ENCODE measurements at places on chromosomes 1 and 21.
A peak's percentile ranks its signal among the peaks of the same experiment; 100 is the strongest.

DNA sequence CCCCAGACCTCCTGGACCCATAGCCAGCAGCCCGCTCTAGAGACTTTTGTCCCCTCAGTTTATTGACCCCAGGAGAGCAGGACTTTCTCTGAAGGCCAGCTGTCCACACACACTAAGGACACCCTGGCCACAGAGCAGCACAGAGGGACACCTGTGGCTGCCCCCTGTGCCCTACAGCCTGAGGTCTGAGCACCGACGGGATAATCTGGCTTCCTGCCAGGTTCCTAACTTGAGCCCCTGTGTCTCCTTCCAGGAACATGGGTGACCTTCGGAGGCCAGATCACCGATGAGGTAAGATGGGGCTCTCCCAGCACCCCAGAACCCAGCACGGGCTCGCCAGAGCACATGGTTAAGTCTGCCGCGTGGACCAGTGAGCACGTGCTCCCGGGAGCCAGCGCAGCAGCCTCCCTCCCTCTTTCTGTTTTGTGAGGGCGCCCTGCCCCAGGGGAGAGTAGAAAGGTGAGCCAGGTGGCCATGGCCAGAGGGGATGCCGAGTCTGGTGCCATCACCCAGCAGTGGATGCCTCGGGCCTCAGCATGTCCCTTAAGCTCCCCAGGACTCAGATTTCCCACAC, 27.9 kb downstream of the KCNAB2 start:
- H3K4me1 ChIP-seq: no peaks in the 10 kb centered on the region
- no peak overlapping the region for H3K27ac ChIP-seq
- no peaks in the 10 kb centered on the region for H3K27me3 ChIP-seq
- H3K4me3 ChIP-seq: no peak overlapping the region

GRCh38 chr1:234886081-234886984, 242.3 kb downstream of the TOMM20 start:
- no peak for DNase-seq
- H3K4me3 ChIP-seq: no peak overlapping the region
- H3K4me1 ChIP-seq: no peaks in the 10 kb centered on the region
- H3K27me3 ChIP-seq: no peaks in the 10 kb centered on the region
- no peaks in the 10 kb centered on the region for H3K36me3 ChIP-seq
- peak overlapping the region; percentile 40 for H3K27ac ChIP-seq

DNA sequence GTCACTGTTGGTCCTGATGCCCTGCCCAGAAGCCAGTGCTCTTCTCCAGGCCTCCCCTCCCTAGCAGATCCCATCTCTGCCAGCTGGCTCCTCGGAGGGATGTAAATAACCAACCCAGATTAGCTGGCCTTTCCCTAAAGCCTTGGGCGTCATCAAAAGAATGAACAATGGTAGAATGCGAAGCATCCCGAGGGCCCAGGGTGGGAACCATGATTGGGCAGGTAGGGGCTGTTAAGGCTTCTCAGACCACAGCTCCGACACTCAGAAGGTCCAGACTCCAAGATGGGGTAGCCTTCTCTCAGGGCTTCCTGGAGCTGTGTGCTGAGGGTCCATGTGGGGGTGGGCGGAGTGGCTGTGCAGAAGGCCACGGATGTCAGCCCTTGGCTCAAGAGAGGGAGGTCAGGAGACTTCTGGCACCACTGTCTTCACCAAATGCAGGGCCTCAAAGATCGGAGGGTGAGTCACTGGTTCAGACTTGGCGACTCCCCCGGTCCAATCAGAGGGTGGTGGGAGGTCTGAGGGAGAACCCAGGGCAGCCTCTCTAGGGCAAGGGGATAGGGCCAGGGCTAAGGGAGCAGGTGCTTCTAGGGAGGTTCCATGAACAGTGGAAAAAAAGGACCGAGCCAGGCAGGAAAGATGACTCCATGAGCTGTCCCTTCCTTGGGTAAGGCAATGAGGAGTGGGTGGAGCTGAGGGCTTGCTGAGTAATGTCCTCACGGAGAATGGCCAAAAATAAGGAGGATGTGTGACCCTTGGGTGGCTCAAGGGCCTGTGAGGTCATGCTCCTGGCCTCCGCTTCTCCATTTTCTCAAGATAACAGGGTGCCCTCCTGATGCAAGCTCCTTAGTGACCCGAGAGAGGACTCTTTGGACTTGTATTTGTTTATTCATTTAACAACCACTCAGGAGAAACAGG, 58.4 kb upstream of the EPS8L3 start:
- H3K4me3 ChIP-seq: no peak overlapping the region
- no peak for DNase-seq
- H3K36me3 ChIP-seq: no peaks in the 10 kb centered on the region
- H3K27ac ChIP-seq: peak overlapping the region; percentile 10

DNA sequence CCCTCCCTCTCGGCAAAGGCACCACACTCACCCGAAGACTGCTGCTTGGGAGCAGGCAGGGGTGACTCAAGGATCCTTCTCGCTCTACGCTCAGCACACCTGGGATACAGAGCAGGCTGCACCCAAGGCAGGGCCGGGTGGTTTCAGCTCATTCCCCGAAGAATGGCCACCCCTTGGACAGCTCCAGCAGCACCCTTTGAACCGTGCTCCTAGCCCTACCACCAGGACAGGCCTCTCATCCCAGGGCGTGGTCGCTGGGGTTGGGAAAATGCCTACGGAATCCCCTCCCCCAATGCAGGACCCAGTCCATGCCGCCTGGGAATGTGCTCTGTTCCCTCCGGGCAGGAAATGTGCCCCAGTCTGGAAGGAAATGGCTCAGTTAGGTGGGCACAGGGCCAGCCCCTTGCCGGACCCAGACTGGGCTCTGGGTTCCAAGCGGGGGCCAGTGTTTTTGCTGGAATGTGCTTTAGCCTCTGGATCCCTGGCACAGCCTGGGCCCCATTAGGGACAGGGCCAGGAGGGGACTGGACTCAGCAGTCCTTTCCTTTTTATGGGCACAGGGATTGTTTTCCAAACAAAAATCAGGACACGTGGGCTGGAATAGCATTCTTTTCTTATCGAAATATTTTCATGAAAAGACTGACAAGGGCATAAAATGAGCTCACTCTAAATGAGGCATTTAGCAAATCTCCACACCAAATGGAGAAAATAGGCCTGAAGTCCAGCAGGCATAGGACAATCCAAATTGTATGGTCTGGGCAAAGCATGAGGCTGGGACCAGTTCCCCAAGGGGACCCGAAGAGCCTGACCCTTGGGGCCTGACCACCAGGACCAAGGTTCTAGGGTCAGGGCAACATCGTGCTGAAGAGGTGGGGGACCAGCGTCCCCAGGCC, 7.3 kb downstream of the TMEM82 start:
- DNase-seq: no peak
- H3K4me1 ChIP-seq: peaks cover 10% of the 10 kb centered on the region
- peak overlapping the region; percentile 6 for H3K27ac ChIP-seq
- H3K27me3 ChIP-seq: no peaks in the 10 kb centered on the region
- no peak overlapping the region for H3K4me3 ChIP-seq
- no peaks in the 10 kb centered on the region for H3K36me3 ChIP-seq

DNA sequence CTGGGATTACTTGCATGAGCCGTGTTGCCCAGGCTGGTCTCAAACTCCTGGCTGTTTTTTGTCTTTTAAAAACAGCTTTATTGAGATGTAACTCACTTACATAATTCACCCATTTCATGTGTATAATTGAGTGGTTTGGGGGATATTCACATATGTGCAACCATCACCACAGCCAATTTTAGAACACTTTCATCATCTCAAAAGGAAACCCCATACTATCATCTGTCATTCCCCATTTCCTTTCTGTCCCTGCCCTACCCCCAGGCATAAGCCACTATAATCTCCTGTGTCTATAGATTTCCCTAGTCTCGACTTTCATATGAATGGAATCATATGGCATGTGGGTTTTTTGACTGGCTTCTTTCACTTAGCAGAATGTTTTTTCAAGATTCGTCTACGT, 43.3 kb downstream of the GPR137B start:
- H3K27ac ChIP-seq: no peak overlapping the region
- H3K36me3 ChIP-seq: no peaks in the 10 kb centered on the region
- DNase-seq: no peak

- no peak overlapping the region for H3K4me3 ChIP-seq
- H3K4me1 ChIP-seq: peaks cover 9% of the 10 kb centered on the region
- DNase-seq: no peak
- H3K36me3 ChIP-seq: no peaks in the 10 kb centered on the region
These were observed 90.9 kb downstream of the LYPLAL1 start for GRCh38 chr1:219264561-219264960.

DNA sequence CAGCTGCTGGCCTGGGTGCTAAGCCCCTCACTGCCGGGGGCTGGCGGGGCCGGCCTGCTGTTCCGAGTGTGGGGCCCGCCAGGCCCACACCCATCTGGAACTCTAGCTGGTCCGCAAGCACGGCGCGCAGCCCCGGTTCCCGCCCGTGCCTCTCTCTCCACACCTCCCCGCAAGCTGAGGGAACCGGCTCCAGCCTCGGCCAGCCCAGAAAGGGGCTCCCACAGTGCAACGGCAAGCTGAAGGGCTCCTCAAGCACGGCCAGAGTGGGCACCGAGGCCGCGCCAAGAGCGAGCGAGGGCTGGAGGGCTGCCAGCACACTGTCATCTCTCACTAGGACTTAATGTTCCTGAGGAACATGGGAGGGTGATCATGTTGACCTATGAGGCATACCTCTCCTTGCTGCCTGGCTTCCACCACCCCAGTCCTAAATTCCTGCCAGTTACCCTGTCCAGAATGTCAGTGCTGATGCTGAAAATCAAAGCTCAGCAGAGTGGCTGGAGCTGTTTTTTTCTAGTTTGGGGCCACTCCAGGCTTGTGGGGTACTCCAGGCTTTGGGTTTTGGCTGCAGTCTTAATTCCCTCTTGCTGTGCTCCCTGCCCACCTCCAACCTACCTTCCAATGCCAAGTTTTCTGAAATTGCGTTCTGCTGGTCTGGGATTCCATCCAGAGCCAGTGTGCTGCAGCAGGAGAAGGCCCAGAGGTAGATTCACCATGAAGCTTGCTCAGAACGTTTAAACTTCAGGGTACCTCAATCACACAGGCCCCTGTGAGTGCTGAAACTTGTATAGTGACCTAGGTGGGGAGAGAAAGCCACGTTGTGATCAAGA, 44.2 kb upstream of the LPGAT1 start:
- H3K27ac ChIP-seq: no peak overlapping the region
- H3K4me1 ChIP-seq: no peaks in the 10 kb centered on the region
- no peak overlapping the region for H3K4me3 ChIP-seq
- H3K27me3 ChIP-seq: no peaks in the 10 kb centered on the region
- no peak for DNase-seq
- no peaks in the 10 kb centered on the region for H3K36me3 ChIP-seq

- H3K4me1 ChIP-seq: no peaks in the 10 kb centered on the region
- H3K27me3 ChIP-seq: no peaks in the 10 kb centered on the region
- no peak for DNase-seq
- H3K27ac ChIP-seq: no peak overlapping the region
- H3K36me3 ChIP-seq: no peaks in the 10 kb centered on the region
These were observed 391.5 kb downstream of the NTNG1 start for GRCh38 chr1:107532318-107532717.

DNA sequence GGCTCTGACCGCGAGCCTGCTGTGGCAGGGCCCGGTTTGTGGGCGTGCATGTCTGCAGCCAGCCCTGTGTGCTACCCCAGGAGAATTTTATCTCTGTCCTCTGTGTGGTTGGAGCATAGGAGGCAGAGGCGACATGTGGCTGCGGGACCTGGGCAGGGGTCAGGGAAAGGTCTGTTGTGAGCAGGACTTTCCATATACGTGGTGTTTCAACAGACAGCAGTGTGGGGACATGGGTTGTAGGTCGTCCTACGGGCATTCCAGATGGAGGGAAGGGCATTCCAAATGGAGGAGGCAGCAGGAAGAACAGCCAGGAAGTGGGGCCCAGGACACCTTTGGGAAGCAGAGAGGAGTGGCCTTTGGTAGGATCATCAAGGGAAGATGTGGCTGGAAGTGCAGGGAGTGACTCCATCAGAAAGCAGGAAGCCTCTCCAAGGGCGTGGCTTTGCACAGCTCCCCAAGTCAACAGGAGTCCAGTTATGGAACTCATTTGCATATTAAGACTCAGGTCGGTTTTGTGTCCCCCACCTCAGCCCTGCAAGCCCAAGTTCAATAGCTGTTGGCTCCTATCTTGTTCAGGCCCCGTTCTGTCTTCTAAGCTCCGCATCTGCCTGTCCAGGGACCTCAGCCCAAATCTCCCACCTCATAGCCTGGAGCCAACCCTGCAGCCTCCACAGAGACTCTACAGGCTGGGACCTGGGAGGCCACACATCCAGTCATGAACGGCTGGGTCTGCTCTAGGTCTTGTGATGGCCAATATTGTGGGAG, 309.1 kb downstream of the MATN1 start:
- DNase-seq: peak; percentile 2
- no peaks in the 10 kb centered on the region for H3K4me1 ChIP-seq
- no peak overlapping the region for H3K27ac ChIP-seq
- H3K27me3 ChIP-seq: no peaks in the 10 kb centered on the region
- no peaks in the 10 kb centered on the region for H3K36me3 ChIP-seq
- no peak overlapping the region for H3K4me3 ChIP-seq

GRCh38 chr1:84691122-84691783, 992 bp upstream of the SSX2IP start:
- peak overlapping the region; percentile 81 for H3K4me3 ChIP-seq
- H3K36me3 ChIP-seq: no peaks in the 10 kb centered on the region
- DNase-seq: no peak
- peak overlapping the region; percentile 85 for H3K27ac ChIP-seq
- peaks cover 22% of the 10 kb centered on the region for H3K4me1 ChIP-seq

- H3K4me1 ChIP-seq: peaks cover 53% of the 10 kb centered on the region
- H3K4me3 ChIP-seq: peak overlapping the region; percentile 97
- H3K27ac ChIP-seq: peak overlapping the region; percentile 99
- no peaks in the 10 kb centered on the region for H3K36me3 ChIP-seq
- peak; percentile 91 for DNase-seq
These were observed 950 bp upstream of the EVA1C start for GRCh38 chr21:32411350-32412161.

GRCh38 chr1:50157306-50157941, 48.7 kb downstream of the ELAVL4 start:
- H3K36me3 ChIP-seq: no peaks in the 10 kb centered on the region
- no peak for DNase-seq
- no peak overlapping the region for H3K27ac ChIP-seq
- no peaks in the 10 kb centered on the region for H3K27me3 ChIP-seq
- no peaks in the 10 kb centered on the region for H3K4me1 ChIP-seq

DNA sequence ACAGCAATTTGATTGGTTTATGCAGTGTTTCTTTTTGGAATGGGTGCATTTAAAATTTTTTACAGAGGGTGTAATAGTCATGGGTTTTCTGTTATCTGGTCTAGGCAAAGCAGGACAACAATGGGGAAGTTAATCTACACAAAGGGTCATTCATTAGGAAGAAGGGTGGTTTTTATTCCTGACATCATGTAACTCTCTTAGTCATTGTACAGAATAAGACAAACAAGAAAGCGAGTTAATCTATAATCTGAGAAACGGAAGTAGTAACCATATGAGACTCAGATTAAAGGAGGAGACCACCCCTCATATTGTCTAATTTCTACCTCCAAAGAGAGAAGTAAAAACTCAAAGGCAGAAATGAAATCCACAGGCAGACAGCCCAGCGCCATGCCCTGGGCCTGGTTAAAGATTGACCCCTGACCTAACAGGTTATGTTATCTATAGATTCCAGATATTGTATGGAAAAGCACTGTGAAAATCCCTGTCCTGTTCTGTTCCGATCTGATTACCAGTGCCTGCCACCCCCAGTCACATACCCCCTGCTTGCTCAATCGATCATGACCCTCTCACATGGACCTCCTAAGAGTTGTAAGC, 10.5 kb upstream of the IFI6 start:
- no peak overlapping the region for H3K4me3 ChIP-seq
- H3K4me1 ChIP-seq: no peaks in the 10 kb centered on the region
- H3K36me3 ChIP-seq: no peaks in the 10 kb centered on the region

GRCh38 chr1:19325958-19326747, 14.0 kb downstream of the SLC66A1 start:
- H3K36me3 ChIP-seq: no peaks in the 10 kb centered on the region
- DNase-seq: no peak
- no peak overlapping the region for H3K27ac ChIP-seq
- H3K4me3 ChIP-seq: no peak overlapping the region
- H3K27me3 ChIP-seq: no peaks in the 10 kb centered on the region

GRCh38 chr1:156992215-156992614, 53.3 kb downstream of the ARHGEF11 start:
- no peaks in the 10 kb centered on the region for H3K36me3 ChIP-seq
- H3K4me3 ChIP-seq: no peak overlapping the region
- DNase-seq: no peak
- H3K27ac ChIP-seq: no peak overlapping the region
